ENCODE measurements at places on chromosomes 2 and 18.

GRCh38 chr2:39664888-39665591 is 677 bp upstream of the TMEM178A start:
- DNase-seq, result no peak

DNA sequence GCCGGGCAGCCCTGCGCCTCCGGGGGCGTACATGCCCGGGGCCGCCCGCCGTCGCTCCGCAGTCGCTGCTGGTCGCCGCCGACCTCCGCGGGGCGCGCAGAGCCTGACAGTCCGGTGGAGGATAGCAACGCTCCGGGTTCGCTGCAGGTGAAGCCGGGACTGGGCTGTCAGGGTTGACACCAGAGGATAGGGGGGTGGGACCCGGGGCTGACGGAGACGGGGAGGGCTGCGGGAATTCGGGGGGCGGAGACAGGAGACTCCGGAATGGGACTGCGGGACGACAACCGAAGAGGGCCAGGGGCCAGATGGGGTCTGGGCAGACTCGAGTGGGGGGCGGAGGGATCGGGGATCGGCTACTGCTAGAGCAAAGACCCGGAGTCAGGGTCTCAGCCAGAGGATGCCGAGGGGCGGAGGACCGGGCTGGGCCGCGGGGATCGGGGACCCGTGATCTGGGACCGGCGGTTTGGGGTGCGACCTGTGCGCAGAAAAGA is 403 bp downstream of the TMEM127 start:
- DNase-seq, result no peak

DNA sequence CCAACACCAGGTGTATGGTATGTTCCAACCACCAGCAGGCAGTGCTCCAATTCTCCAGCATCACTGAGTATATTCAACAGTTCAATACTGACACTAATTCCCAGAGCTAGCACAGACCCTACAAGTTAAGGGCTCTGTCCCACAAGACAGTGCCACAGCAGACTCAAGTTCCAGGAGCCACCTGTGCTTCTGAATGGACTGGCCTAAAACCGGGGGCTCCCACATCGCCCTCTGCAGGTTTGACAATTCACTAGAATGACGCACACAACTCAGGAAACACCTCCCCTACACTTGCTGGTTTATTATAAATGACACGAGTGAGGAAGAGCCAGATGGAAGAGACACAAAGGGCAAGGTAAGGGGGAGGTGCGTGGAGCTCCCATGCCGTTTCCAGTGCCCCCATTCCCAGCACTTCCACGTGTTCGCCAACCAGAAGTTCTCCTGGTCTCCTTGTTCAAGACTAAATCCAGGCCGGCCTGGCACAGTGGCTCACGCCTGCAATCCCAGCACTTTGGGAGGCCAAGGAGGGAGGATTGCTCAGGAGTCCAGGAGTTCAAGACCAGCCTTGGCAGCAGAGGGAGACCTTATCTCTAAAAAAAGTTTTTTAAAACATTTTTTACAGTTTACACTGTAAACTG is 12.2 kb upstream of the ATP6V1B1 start:
- DNase-seq, result peak; percentile 17

GRCh38 chr18:31549416-31549815 is 42.3 kb upstream of the TTR start:
- no peak for DNase-seq

DNA sequence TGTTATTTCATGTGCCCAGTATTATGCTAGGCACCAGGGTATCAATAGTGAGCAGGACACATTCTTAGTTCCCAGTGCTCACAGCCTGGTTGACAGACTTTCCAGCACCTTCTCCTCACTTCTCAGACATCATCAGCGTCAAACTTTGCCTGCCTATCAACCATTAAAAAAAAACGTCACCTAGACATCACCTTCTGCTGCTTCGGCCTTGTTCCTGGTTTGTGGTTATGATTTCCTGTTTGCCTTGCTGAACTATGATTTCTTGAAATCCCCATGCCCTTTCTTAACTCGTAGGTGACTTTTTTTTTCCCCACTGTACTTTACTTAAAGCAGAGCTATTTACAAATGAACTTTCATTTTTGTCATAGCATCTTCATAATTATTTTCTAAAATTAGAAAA is 60.4 kb upstream of the NABP1 start:
- DNase-seq, result no peak

DNA sequence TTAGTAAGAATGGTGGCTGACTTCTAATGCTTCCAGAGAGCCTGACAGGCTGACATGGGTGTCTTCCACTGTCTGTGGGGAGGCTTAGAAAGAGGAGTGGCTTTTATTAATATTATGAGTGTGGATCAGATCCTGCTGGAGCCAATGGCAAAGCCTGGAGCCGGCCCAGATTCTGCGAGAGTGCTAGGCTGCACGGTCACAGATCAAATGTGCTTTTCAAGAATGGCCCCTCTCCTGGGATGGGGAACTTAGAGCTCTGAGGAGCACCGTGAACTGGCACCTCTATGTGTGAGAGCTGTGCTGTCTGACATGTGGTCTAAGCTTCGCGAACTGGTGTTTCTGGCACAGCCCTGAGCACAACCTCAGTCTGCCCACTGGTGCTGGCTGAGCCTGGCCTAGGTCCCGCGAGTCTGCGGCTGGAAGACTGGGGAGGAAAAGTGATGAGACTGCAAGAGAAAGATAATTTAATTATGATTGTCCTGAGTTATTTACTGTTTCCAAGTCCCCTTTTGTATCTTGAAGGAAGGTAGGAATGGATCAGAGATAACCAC is 70.4 kb downstream of the ASAP2 start:
- DNase-seq, result no peak

GRCh38 chr2:162782138-162782537 is 56.4 kb downstream of the KCNH7 start:
- no peak for DNase-seq

DNA sequence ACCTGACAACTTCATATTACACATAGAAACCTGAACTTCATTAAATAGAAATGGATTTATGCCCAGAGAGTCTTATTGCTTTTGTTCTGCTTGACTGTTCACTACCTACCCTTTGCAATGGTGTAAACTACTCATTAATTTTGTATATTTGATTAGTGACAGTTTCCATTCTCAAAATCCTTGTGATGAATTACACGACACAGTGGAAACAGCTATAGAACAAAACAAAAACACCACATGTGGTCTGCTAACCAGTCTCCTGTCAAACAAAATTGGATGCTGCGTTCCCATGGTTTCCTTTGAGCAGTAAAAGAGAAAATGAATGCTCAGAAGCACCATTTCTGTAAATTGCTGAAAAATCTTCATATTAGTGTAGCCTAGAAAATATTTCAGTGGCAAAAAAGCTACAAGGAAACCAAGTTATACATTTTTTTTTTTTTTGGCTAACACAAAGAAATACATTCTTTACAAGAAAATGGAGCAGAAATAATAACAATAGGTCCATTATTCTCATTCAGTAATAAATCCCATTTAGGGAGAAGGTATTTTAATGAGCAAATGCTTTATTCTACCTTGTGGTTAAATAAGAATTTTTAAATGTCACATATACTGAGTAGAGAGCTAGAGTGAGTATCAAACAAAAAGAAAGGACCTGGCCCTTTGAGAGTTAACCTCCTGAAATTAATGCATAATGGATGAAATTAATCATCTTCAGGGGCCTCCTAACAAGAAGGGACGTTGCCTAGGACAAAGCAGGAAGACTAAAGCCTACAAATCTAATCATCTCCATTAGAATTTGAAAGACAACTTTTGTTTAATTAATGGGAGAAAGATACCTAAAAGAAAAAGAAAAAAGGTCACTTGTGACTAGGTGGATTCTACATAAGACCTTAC is 355.1 kb upstream of the ZC3H15 start:
- DNase-seq, result no peak

GRCh38 chr2:151928380-151928779 is 100.2 kb upstream of the ARL5A start:
- DNase-seq, result peak; percentile 2

GRCh38 chr2:235146871-235147565 is 195.2 kb downstream of the SH3BP4 start:
- DNase-seq, result no peak

- DNase-seq, result no peak
Measured at GRCh38 chr2:150088538-150088937, 398.9 kb downstream of the RND3 start.

- no peak for DNase-seq
Measured at GRCh38 chr18:7105943-7106342, 11.7 kb downstream of the LAMA1 start.

GRCh38 chr2:138059487-138060300 is 95.4 kb downstream of the HNMT start:
- DNase-seq, result peak; percentile 76

GRCh38 chr2:184834699-184835397 is 236.5 kb downstream of the ZNF804A start:
- peak; percentile 9 for DNase-seq

GRCh38 chr2:155456222-155456621 is 757.7 kb downstream of the KCNJ3 start:
- DNase-seq, result no peak

- no peak for DNase-seq
Measured at GRCh38 chr2:216960671-216961268, 100.9 kb upstream of the TNP1 start.

- no peak for DNase-seq
Measured at GRCh38 chr2:109054865-109055264, 65.8 kb upstream of the EDAR start.

DNA sequence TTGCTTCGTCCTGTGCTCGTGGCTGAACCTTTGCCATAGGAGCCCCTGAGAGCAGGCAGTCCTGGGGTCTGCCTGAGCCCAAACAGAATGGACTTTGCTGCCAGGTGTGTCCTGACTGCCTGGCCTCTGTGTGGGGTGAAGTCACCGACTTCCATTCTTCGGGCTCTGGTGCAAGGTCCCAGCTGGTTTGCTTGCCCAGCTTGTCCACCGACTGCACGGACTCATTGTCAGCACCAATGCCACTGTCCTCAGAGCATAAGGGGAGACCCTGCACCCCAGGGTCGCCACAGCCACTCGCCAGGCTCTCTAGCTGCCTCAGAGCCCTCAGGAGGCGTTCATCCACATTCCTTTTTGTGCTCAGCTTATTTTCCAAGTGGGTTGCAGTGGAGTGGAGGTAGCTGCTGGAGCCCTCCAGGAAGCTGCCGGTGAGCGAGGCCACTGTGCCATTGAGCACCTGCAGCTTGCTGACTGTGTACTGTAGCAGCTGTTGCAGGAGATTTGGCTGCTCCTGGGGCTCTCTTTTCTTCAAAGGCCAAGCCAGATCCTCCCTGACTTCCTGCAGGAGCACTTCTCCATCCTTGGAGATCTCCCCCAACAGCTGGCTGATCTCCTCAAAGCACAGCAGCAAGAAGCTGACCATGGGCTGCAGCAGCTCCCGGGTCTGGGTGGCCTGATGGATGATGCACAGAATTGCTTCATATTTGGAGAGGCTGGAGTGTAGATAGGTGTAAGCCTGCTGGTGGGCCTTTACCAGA is 1.2 kb downstream of the PCARE start:
- no peak for DNase-seq

DNA sequence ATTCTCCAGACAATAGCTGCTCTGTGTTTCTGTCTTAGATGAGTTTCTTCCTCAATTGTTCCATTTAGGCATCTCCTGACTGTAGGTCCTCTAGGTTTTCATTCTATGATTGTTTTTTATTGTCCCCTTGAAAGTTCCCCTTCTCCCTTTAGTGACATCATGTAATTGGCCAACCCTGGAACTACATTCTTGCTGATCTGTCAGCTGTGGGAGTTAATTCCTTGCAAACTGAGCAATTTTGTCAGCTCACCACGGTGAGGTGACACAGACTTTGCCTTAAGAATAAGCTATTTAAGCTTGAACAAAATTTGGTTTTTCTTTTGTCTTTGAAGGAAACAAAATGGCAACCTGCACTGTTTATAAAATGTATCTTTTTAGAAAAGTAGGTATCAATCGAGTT is 95.9 kb downstream of the TXNL1 start:
- DNase-seq, result no peak

- no peak for DNase-seq
Measured at GRCh38 chr2:47346107-47346506, 56.8 kb upstream of the MSH2 start.

DNA sequence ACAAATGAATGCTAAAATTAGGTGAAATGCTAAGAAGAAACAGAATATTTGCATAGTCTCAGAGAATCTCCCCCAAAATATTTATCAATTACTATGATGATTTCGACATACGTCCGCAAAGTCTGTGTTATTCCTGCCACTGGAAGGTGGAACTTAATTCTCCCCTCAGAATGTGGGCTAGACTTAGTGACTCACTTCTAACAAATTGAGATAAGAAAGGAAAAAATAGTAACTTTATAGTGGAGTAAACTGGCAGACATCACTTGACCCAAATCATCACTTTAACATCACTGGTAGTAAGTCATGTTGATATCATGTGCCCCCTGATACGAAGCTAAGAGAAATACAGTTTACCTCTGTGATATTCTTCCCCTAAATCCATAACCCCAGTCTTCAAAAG is 23.5 kb downstream of the HADHB start:
- peak; percentile 63 for DNase-seq

DNA sequence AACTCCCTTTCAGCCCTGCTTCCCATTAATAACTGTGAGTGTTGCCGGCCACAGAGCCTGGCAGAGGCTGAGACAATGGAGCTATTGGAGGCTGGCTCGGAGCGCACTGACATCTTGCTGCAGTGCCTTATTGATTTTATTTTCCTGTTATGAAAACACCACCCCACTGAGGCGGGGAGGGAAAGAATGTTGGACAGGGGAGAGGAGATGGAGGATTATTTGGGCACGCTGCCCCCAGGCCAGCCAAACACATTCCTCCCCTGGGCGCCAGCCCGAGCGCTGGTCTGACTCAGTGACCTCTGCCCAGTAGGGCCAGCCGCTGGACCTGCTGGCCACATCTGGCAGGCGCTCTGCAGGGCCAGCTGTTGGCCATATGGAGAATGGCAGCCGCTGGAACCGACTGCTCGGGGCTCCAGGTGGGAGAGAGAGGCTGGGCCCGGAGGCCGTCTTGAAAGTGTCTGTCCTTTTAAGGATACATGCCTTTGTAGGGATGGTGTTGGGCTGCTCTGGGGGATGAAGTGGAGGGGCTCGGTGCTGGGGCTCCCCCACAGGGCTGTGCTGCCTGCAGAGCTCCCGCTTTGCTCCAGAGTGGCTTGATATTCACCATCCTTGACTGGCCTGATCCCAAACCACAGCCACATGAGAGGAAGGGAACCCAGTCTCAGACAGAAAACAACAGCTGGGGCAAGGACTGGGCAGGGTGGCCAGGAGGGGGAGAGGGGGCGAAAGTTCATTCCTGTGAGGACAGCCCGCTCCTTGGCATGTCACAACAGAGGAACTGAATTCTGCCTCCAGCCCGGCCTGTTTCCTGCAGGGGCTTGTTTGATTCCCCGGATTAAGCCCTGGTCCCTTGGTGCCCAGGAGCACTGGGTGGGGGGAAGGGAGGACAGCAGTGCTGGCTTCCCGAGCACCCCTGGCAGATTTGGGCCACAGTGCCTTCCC is 179.0 kb downstream of the KLHL29 start:
- peak; percentile 50 for DNase-seq
